CD14-positive monocyte (primary cell): ENCODE measurements at places on chromosomes 7 and 10.
A peak's percentile ranks its signal among the peaks of the same experiment; 100 is the strongest.

- DNase-seq = no peak
Observed at GRCh38 chr10:55024713-55025112, 223.7 kb upstream of the PCDH15 start.

DNA sequence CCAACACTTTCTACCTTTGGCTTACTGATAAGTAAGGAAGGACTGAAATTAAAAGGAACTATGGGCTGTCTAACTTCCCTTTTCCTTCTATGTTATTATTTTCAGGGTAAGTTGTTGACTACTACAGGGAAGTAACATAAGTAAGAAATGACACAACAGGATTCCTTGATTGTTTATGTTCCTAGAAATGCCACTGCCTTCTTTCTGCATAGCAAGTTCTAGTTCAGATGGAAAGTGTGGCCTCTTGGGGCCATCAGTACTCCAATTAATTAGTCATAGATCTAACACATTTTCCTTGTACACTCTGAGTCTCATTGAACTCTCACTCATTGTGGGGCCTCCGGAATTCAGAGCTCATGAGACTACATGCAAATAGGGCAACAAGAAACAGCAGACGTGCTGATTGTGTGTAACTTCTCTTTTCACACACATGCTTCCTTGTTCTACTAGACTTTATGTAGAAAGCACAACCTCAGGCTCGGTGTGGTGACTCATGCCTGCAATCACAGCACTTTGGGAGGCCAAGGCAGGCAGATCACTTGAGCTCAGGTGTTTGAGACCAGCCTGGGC lies 35.3 kb upstream of the HIBADH start:
- DNase-seq = peak; percentile 86

GRCh38 chr7:68125168-68125567 lies 1128.5 kb downstream of the TYW1 start:
- DNase-seq = no peak

- DNase-seq = no peak
Observed at GRCh38 chr10:66786709-66787108, 139.1 kb upstream of the LRRTM3 start.

GRCh38 chr10:16260388-16260787 lies 176.4 kb upstream of the PTER start:
- no peak for DNase-seq

GRCh38 chr10:85603151-85603940 lies 763.2 kb downstream of the GRID1 start:
- no peak for DNase-seq

DNA sequence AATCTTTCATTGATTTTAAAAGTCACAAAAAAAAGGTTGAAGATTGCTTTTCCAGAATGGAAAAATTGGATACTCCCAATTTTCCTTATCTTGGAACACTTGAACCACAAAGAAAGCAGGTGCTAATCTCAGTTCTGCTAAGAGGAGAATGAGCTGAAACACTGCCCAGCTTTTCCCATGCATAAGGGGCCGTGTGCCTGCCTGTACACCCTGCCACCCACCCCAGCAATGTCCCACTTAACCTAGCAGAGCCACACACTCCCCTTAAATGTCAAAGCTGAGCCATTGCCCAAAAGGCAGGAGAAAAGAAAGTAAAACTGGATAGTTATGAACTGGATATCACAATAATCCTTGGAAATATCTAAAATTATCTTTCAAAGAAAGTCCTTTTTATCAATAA lies 13.4 kb downstream of the PDE1C start:
- no peak for DNase-seq

- DNase-seq = no peak
Observed at GRCh38 chr7:84697506-84697905, 489.4 kb downstream of the SEMA3D start.

GRCh38 chr7:18087026-18087686 lies 59.5 kb upstream of the PRPS1L1 start:
- DNase-seq = no peak
